Thoracic aorta (tissue), 2 donors: ENCODE measurements at places on chromosomes 12 and 14. TPM values are rescaled to one million over a fixed set of nuclear protein-coding genes. Genes with fewer than 3 reads are reported as not detected.

DNA sequence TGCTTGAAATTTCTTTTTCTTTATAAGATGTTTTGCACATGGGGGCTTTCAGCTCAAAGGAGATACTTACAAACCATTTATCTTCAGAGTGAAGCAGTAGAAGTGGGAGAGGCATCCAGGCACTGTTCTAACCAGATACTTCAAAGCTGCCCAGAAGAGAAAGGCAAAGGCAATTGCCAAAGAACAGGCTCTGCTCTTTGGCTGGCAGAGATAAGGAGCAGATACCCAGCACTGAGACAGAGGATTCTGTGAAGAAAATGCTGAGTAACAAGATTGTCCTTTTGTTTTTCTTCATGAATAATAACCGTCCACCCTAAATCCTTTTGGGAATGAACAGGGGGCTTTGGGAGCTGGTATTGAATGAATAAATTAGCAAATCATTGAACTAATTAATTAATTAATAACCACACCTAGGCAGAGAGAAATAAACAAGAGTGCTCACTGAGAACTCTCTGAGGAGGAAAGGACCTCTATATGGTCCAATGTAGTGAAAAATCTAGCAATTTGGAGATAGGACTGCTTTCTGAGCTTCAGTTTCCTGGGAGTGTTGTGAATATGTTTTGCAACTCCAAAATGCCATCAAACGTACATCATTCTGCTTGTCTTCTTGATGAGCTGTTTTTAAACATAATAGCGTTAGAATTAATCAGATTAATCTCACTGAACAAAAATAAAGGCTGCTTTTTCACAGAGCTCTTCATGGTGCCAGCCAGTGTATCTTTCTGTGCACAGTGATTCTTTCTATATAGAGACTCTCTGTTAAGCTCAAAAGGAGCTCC lies 192.8 kb upstream of the AMIGO2 start:
- no peak overlapping the region for H3K27ac ChIP-seq
- no peak overlapping the region for H3K4me3 ChIP-seq
- H3K4me1 ChIP-seq: no peaks in the 10 kb centered on the region

Gene RNU7-1
- total RNA-seq: not detected

Gene PTHLH
- total RNA-seq: 8.1 TPM

DNA sequence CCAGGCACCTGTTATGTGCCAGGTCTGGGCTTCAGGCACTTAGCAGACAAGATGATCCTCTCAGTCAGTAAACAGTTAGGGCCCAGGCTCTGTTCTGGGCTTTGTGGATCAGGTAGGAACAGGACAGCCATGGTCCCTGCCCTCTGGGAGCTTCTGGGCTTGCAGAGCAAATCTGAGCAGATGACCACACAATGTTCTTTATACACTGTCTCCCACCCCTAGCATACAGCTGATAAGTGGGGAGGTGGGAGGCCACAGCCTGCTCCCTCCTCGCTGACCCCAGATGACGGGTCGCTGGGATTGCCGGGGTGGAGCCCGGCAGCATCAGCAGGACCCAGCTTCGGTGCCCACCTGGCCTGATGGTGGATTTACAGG lies 53.1 kb upstream of the RIN3 start:
- H3K27ac ChIP-seq: peak overlapping the region; percentile 75
- DNase-seq: no peak
- peaks cover 26% of the 10 kb centered on the region for H3K4me1 ChIP-seq
- no peaks in the 10 kb centered on the region for H3K36me3 ChIP-seq

GRCh38 chr12:108582978-108583770 lies 14.7 kb downstream of the TMEM119 start:
- H3K27ac ChIP-seq: no peak overlapping the region
- no peaks in the 10 kb centered on the region for H3K27me3 ChIP-seq
- no peaks in the 10 kb centered on the region for H3K36me3 ChIP-seq
- no peak overlapping the region for H3K4me3 ChIP-seq
- H3K4me1 ChIP-seq: no peaks in the 10 kb centered on the region

Gene RHEBL1
- total RNA-seq: not detected

DNA sequence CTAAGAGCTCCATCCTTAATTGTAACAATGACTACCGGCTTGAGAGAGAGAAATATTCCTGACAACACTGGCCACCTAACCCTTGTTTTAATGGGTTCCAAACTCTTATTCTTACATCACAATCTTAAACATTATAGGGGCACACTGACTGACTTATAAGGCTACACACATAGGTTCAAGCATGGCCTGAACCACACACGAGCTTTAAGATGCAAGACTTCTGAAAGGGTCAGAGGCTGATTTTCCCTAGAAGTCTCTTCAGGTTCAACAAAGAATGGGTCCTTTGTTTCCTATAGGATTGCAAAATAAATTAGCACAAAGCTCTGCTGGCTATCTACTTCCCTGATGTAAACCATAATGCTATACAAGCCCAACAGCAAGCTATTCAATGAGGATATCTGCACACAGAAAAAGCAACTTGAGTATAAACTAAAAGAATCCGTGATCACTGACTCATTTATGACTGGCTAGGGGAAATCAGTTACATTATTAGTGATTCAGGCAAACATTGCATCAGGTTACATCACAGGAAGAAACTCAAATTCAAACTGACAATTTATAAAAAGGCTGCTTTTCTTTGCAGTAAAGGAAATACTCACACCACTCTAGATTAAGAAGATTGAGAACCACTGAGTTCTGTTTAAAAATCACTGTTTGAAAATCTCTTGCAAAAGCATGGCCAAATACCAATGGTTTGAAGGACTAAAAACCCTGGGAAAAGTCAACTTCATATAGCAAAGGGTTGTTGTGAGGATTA lies 8.5 kb downstream of the BTG1 start:
- H3K27ac ChIP-seq: peak overlapping the region; percentile 6
- DNase-seq: no peak
- H3K4me3 ChIP-seq: peak overlapping the region; percentile 97
- peaks cover 70% of the 10 kb centered on the region for H3K4me1 ChIP-seq

DNA sequence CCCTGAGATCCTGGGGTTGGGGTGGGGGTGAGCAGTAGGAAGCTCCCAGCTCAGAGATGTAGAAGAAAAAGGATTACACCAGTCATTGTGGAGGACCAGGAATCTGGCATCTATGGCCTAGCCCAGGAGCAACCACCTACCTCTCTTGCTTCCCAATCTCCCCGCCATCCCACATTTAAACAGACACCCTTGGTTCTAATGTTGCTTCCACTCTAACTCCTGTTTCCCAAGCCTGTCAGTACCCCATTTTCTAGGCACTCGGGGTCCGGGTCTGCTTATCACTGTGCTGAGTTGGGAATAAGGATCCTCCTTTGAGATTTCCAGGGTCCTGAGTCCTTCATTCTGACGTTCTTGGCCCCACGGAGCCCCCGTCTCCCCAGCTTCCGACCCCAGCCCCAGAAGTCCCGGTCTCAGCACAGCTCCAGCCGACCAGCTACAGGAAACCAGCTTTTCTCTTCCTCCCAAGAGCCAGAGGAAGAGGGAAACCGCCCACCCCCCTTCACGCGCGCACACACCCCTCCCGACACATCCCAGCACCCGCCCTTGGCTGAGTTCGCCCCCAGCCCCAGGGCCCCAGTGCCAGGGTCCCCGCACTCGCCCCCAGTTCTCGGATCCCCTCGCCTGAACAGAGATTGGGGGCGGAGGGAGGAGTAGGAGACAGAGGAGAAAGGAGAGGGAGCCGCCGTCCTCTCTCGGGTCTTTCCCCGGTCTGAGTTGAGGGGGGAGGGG lies 1.2 kb downstream of the ITGA5 start:
- DNase-seq: no peak
- peaks cover 12% of the 10 kb centered on the region for H3K36me3 ChIP-seq
- peak overlapping the region; percentile 98 for H3K27ac ChIP-seq
- H3K27me3 ChIP-seq: no peaks in the 10 kb centered on the region
- peak overlapping the region; percentile 100 for H3K4me3 ChIP-seq
- H3K4me1 ChIP-seq: peaks cover 59% of the 10 kb centered on the region

Gene RNASE7
- 0.27 TPM for total RNA-seq

Gene ZCCHC8
- 33.4 TPM for total RNA-seq

Gene BRI3BP
- 4.3 TPM for total RNA-seq

DNA sequence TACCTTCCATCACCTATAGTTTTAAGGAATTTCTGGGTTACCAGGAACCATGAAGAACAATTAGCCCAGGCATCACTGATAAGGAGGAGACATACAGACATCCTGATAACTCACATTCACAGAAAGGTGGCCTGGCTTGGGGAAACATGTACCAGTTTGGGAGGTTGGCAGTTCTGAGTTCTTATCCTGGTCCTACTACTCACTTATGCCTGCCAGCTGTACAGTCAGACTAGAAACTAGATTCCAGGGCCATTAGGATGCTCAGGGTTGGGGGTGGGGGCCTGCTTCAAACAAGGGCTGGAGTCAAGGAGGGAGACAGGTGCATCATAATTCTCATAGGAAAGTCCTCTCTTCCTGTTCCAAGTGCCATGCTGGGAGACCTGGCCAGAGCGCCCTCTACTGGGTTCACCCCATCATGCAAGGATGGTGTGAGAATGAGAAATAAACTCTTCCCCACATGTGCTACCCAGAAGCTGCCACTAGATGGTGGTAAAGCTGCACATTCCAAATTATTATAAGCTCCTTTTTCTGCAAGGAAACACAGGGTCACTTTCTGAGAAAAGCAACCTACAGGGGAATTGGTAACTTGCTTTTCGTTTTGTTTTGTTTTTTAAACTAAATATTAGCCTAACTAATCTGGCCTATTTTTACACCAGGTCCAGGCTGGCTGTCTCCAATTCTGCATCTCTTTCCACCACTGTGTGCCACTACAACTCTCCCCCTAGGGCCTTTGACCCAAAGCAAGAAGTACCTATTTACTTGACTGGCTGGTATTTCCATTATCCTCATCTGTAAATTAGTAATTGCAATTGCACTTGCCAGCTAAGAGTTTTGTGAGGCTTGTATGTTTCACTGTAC lies 14.5 kb downstream of the OAS2 start:
- no peaks in the 10 kb centered on the region for H3K36me3 ChIP-seq
- H3K4me1 ChIP-seq: no peaks in the 10 kb centered on the region
- H3K4me3 ChIP-seq: no peak overlapping the region
- DNase-seq: no peak

Gene APEX1
- 85.6 TPM for total RNA-seq

Gene FAM222A
- total RNA-seq: 2.9 TPM

Gene TROAP
- 0.27 TPM for total RNA-seq

Gene KRT75
- not detected for total RNA-seq

Gene MMP17
- total RNA-seq: 4.6 TPM

GRCh38 chr12:68962877-68963855 lies 30.2 kb upstream of the CPM start:
- H3K4me3 ChIP-seq: no peak overlapping the region
- H3K4me1 ChIP-seq: no peaks in the 10 kb centered on the region
- H3K27me3 ChIP-seq: no peaks in the 10 kb centered on the region
- no peaks in the 10 kb centered on the region for H3K36me3 ChIP-seq
- no peak for DNase-seq

Gene CCDC197
- total RNA-seq: not detected

Gene ST8SIA1
- total RNA-seq: 6.9 TPM

Gene SLCO1A2
- total RNA-seq: not detected

Gene PCNX4
- total RNA-seq: 26.7 TPM

DNA sequence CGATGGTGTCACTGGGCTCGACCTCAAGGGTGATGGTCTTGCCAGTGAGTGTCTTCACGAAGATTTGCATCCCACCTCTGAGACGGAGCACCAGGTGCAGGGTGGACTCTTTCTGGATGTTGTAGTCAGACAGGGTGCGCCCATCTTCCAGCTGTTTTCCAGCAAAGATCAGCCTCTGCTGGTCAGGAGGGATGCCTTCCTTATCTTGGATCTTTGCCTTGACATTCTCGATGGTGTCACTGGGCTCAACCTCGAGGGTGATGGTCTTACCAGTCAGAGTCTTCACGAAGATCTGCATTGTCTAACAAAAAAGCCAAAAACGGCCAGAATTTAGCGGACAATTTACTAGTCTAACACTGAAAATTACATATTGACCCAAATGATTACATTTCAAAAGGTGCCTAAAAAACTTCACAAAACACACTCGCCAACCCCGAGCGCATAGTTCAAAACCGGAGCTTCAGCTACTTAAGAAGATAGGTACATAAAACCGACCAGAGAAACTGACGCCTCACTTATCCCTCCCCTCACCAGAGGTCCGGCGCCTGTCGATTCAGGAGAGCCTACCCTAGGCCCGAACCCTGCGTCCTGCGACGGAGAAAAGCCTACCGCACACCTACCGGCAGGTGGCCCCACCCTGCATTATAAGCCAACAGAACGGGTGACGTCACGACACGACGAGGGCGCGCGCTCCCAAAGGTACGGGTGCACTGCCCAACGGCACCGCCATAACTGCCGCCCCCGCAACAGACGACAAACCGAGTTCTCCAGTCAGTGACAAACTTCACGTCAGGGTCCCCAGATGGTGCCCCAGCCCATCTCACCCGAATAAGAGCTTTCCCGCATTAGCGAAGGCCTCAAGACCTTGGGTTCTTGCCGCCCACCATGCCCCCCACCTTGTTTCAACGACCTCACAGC lies 717 bp downstream of the UBC start:
- peak; percentile 50 for DNase-seq
- no peaks in the 10 kb centered on the region for H3K27me3 ChIP-seq
- H3K27ac ChIP-seq: peak overlapping the region; percentile 100
- peak overlapping the region; percentile 91 for H3K4me3 ChIP-seq

Gene FGF6
- total RNA-seq: not detected

DNA sequence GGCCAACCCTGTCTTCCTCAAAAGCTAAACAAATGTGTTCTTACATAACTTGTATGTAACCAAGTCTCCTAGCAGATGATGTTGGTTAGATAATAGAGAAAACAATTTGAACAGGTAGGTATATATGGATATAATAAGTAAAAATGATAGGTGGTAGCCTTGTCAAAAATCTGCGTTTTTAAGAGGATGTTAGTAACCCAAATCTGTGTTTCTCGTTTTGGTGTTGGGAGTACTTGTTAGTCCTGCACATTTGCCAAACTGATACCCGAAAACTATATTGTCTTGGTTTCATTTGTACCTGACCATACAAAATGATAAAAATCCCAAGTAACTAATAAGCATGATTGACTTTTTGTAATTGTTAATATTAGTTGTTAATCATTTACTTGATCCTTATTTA lies 8.1 kb downstream of the SRSF5 start:
- DNase-seq: no peak
- no peaks in the 10 kb centered on the region for H3K27me3 ChIP-seq
- no peak overlapping the region for H3K27ac ChIP-seq
- no peak overlapping the region for H3K4me3 ChIP-seq
- peaks cover 51% of the 10 kb centered on the region for H3K36me3 ChIP-seq

Gene CCDC38
- total RNA-seq: not detected

Gene EGLN3
- total RNA-seq: 10.8 TPM

- H3K4me1 ChIP-seq: no peaks in the 10 kb centered on the region
- no peak overlapping the region for H3K27ac ChIP-seq
- no peaks in the 10 kb centered on the region for H3K27me3 ChIP-seq
Measured at GRCh38 chr12:104212516-104212915, 3.1 kb upstream of the TXNRD1 start.

- no peaks in the 10 kb centered on the region for H3K27me3 ChIP-seq
- H3K4me3 ChIP-seq: no peak overlapping the region
- H3K27ac ChIP-seq: no peak overlapping the region
- no peaks in the 10 kb centered on the region for H3K4me1 ChIP-seq
- no peak for DNase-seq
Measured at GRCh38 chr12:17015501-17015900, 409.5 kb upstream of the LMO3 start.
